ENCODE measurements at places on chromosomes 5 and 9.

DNA sequence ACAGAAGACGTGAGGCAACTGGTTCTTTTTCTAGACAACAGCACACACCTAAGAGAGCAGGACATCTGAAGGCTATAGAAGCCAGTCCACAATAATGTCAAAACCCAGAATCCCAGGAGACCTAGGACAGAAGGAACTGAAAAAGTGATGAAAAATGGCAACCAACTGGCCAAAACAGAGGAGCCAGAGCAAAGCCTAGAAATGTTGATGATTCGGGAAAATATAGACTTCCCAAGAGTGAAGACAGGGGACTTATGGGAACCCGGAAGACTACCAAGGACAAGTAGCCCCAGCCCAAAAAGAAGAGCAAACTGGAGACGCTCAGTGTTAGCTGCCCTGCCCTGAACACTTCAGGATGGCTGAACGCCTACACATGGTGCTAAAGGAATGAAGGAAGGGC is 43.4 kb upstream of the ZNF366 start:
- no peak for DNase-seq

DNA sequence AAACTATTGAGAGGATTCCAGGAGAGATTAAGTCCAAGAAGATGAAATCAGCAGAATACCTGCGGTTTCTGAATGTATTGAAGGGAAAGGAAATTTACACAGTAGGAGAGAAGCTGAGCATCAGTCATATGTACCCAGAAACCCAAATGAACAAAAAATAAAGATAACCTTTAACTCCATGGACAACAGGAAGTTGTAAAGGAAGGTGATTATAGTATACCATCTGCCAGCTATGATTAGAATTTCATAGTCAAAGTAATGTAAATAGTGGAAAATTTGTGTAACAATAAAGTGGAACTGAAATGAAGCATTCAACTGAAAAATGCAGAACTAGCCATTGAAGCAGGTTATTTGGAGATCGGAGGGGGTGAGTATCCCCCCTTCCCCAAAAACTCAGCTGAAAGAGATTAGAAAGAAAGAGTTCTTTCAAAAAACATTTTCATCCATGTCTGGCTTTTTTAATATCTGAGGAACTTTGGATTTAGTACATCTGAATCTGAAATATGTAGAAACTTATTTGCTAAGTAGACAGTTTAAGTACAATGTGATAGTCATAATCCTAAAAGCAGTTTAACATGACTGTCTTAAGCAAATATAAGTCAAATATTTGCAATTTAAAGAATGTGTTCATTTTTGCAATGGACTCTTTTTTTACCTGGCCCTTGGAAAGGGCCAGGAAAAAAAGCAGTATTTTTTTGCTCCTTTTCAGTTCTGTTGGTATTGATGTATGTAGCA is 58.4 kb downstream of the APC start:
- no peak for DNase-seq

GRCh38 chr5:142522983-142523382 is 162.9 kb downstream of the FGF1 start:
- no peak for DNase-seq

DNA sequence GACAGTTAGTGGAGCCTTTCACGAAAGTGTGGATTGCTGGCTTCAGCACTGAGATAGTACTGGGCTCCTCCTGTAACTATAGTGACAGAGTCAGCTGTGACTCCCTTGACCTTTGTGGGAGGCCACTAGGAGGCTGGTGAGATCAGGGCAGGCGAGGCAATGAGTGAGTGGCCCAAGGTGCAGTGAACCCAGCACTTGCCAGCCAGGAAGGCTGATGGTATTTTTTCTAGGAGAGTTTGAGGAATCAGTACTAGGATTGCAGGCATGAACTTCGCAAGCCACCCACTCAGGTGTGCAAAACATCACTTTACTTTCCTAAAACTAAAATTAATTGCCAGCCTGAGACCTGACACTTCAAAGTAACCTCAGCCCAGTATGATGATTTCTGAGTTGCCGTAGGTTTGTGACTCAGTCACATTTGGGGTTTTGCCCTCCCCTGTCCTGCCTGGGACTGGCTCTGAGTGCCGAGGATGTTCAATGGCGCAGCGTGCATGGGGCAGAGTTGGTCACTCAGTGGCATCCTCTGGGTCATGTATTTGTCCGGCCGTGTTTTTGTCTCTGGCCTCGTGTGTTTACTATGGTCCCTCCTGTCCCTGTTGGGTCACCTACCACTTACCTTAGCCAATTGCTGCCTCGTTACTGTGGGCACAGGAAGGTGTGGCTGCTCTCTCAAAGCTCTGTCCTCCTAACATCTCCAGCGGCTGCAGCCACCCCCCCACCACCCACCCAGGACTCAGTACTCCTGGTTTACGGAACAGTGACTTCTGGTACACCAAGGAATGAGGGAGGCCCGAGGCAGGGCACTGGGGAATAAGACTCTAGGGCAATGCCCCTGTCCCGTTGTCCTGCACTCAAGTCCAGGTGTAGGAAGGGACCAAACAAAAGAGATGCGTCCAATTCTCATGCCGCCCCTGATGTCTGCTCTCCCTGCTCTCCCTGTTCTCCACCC is 67.2 kb downstream of the IL31RA start:
- DNase-seq, result no peak

Data from NCI-H1694 (cell line).